ENCODE measurements at places on chromosomes 7 and 10.

DNA sequence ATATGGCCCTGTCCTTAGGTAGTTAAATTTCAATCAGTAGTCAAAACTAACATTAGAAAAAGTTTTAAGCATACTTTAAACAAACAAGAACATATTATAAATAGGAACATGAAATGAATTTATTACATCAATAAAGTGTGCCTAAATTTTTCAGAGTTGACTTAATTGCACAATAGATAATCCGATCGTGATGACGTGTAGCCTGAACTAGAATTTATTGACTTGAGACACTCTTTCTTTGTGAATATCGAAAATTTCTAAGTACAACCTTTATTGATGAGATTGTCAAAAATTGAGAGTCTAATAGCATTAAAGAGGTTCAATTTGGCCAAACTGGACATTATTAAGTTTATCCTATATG lies 56.0 kb downstream of the CALD1 start:
- DNase-seq = no peak

DNA sequence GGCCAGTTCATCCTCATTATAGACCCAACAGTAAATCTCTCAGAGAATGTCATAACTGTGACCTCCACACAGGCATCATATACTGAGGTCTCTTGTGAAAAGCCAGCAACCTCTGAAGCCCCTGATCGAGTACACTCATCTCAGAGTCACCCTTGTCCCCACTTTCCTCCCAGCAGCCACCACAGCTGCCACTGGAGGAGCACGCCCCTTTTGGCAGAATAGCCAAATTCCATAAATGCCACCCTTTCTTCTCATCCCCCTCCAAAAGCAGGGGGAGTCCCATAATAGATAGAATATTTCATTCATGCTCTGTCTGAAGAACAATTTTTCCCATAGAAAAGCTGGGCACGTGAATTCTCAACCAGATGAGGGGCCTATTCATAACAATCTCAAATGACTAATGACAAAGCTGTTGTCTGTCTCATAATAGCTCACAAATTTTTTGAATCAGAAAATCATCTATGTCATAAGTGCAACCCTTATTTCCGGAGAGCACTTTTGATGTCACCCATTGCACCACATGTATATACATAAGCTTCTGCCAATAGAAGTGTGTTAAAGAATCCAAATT lies 47.4 kb downstream of the SGMS1 start:
- DNase-seq = no peak

DNA sequence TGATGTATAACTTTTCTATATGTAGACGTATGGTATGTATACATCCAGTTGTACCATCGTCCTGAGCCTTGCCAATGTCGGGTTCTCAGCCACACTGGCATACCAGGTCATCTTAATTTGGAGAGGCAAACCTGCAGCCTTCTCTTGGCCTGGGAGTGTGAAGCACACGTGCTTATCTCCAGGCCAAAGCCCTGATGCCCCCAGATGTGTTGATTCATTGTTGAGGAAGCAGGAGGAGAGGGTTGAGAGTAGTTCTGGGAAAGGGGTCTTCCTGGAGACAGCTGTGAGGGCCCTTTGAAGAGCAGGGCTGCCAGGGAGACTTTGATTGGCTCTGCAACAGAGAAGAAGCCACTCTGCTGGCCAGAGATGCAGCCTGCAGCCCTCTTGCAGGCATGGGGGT lies 155.6 kb downstream of the ARHGAP21 start:
- no peak for DNase-seq

- DNase-seq = no peak
Observed at GRCh38 chr10:98627711-98628110, 181.0 kb upstream of the HPS1 start.

GRCh38 chr10:104218751-104219150 lies 13.4 kb downstream of the CFAP43 start:
- no peak for DNase-seq

- DNase-seq = no peak
Observed at GRCh38 chr10:71547876-71548846, 151.4 kb downstream of the CDH23 start.

GRCh38 chr10:30974355-30974754 lies 57.3 kb downstream of the ZNF438 start:
- no peak for DNase-seq

DNA sequence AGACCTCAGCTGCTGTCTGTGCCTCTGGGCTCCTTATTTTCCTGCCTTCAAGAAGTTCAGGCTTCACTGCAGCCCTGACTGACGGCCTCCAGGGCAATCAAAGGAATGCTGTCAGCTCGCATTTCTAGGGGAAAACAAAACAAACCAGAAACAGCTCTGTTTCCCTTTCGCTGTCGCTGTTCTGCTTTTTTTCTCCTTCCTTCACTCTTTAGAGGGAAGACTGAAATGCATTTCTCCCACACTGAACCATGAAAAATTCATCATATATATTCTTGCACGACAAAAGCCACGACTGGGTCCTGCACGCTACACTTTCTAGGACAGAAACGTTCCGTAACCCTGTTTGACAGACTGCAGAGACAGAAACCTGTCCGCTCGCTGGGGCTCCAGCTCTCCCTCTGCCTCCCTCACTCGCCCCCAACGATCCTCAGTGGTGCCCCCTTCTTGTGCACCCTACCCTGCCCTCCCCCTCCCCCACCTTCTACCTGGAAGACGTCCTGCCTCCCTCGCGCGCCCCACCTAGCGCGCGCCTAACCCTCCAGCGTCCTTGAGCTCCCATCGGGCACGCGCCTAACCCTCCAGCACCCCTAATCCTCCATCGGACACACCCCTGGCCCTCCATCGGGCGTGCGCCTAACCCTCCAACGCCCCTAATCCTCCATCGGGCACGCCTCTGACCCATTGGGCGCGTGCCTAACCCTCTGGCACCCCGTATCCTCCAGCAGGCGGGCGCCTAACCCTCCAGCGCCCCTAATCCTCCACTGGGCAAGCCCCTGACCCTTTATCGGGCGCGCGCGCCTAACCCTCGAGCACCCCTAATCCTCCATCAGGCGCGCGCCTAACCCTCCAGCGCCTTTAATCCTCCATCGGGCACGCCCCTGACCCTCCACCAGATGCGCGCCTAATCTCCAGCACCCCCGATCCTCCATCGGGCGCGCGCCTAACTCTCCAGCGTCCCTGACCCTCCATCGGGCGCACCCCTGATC lies 37.1 kb downstream of the SVOPL start:
- no peak for DNase-seq

- DNase-seq = no peak
Observed at GRCh38 chr7:70322856-70323255, 724.6 kb downstream of the AUTS2 start.

DNA sequence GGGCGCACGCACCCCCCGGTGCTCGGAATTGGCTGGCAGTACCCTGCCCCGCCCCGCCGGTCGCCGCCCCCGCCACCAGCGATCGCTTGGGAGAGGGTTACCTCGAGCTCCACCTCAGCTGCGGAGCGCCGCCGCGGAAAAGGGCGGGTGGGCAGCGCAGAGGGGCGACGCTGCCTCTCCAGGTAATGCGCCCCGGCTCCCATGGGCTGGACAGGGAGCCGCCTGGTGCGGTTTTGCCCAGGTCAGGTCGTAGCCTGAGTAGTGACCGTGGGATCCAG lies 1.3 kb downstream of the PFKFB3 start:
- DNase-seq = peak; percentile 66

- DNase-seq = no peak
Observed at GRCh38 chr10:102240467-102241031, 763 bp downstream of the PITX3 start.

DNA sequence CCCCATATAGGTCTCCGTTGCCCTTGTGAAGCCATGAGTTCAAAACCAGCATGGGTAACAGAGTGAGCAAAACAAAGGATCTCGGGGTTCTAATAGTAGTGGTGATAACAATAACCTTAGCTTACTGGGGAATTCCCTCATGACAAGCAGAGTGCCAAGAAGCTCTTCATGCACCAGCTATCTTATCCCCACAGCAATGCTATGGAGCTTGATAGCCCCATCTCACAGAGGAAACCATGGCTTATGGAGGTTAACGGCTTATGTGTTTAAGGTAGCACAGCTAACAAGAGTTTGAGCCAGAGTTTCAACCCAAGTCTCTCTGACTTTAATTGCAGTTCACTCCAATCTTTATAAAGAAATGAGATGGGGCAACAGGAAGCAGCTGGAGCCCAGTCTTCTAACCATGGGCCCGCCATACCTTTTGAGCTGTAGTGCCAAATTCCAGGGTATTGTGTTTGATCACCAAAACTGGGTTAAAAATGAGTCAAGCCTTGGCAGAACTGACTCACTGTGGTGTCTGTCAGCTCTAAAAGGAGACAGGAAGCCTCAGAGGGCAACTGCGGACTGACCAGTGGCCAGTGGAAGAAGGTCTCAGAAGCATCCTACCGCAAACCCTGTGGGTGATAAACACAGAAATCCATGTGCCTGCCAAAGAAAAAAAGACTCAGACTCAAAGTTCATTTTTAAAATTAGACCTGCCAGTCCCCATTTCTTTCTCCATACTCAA lies 16.5 kb upstream of the PLAU start:
- DNase-seq = no peak

DNA sequence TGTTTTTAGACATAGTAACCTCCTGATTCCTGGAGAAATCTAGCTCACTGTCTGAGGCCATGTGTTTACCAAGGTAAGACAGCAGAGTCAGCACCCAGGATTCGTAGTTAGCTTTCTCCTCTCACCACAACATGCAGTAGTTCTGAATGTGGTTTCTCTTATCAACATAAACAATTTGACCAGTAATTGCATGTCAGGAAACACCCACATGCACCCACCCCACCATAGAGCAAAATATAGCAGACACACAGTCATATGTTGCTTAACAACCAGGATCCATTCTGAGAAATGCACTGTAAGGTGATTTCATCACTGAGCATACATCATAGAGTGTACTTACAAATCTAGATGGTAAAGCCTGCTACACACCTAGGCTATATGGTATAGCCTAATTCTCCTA lies 1004.0 kb downstream of the ANKRD7 start:
- DNase-seq = no peak

GRCh38 chr7:100943693-100944092 lies 5.6 kb upstream of the MUC3A start:
- no peak for DNase-seq

- no peak for DNase-seq
Observed at GRCh38 chr10:112379635-112380296, 5.8 kb downstream of the ACSL5 start.

- no peak for DNase-seq
Observed at GRCh38 chr10:15096661-15097010, 519 bp upstream of the RPP38 start.

- DNase-seq = no peak
Observed at GRCh38 chr10:50392966-50393718, 141.8 kb upstream of the ASAH2 start.

DNA sequence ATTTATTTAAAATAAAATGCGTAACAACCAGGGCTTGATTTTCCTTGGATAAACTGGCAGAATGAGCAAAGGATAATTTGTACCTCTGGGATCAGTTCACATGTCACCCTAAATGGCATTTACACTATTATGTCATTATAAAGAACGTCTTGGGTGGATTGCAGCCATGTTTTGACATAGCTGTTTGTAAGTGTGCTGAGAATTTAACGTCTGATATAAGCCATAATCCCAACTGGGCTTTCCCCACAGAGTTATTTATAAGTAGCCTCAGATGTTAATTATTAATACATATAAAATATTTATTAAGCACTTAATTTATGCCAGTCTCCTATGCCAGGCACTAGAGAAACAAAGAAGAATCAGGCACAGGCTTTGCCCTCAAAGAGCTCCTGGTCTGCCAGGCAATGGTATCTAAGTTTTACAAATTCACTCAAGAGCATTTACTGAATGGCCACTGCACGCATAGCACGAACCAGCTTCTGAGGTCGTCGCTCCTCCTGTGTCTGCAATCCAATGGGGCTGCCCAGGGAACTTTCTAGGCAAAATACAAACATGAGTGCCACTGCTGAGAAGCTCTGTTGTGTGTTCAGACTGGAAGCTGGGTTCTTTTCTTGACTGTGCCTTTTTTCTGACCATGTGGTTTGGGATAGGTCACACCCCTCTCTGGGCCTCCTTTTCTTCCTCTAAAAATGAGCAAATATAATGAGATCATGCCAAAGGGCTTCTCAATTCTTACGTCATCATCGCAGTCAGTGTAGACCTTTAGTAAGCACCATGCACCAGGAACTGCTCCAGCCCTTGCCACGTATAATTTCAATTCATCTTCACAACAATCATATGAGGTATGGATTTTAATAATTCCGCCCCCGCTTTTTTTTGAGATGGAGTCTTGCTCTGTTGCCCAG lies 11.3 kb upstream of the CTBP2 start:
- DNase-seq = no peak

DNA sequence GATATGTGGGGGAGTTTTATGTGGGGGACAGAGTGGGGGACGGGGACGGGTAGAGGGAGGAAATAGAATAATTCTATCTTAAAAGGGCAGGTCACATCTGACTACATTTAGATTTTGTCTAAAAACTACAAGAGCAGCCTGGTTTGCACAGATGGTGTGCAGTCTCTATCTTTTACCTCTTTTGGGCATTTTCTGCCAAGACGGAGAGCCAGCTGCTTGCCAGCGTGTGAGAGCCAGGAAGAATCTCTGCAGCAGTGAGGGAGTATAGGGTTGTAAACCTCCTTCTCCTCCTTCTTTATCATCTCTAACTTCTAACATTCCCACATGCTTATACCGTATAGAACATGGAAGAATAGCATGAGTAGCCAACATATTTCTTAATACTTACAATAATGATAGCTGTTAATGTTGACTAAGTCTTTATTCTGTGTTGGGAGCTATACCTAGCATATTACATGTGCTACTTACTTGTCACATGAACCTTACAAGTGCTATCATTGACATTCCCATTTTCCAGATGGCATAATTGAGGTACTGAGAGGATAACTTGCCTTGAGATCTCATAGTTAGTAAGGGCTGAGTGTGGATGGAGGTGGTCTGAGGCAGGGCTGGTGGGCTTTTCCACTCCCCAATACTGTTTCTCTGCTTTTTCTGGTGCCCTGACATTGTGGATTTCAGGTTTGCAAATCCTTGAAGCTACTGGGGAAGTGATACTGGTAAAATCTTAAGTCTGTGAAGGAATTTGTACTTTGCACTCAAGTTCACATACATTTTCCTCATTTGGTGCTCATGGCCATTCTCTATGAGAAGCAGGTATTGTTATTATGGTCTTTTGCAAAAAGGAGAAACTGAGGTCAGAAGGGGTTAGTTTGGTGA lies 1.1 kb downstream of the ENTPD1 start:
- DNase-seq = no peak

GRCh38 chr7:111459757-111460280 lies 102.5 kb downstream of the IMMP2L start:
- no peak for DNase-seq

Measured in stimulated activated CD4-positive, alpha-beta T cell treated with anti-CD3 and anti-CD28 coated beads, Interleukin-1b, Interleukin-23, amount 100 ng/mL, for 4 hours (primary cell).